ENCODE measurements at places on chromosomes 2 and 18.

DNA sequence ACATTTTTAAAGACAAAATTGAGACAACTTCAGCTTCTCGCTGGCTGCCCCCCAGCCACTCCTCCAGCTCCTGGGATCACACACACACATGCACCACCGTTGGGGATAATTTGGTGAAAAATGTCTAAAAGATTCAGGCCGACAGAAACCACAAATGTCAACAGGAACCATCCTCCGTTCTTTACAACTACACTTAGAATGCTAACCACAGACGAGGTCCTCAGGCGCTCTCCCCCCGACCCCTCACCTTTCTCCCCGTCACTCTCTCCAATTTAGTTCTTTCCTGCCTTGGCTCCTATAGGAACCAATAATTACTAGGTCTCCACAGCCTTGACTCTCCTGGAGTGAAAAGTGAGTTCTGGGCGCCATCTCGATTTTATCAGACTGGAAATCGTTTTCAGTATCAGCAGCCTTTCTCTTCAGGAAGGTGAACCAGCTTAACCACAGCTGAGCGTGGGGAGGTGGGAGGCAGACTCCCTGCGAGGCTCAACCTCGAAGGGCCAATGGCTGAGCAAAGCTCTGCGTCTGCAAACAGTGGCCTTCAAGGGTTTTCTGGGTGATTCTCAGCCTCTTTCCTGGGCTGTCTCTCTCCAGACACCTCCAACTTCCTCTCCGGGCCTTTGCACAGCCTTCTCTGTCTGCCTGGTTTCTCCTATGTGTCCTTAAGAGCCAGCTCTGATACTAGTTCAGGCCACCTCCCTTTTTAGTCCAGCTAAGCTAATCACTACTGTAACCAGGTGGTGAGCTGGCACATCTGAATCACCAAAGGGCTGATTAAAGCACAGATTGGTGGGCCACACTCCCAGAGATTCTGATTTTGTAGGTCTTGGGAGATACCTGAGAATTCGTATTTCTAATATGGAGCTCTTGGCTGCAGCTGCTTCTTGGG, 115.7 kb upstream of the COPS8 start:
- DNase-seq: no peak

- DNase-seq: no peak
Measured at GRCh38 chr2:142617461-142617860, 260.0 kb upstream of the KYNU start.

DNA sequence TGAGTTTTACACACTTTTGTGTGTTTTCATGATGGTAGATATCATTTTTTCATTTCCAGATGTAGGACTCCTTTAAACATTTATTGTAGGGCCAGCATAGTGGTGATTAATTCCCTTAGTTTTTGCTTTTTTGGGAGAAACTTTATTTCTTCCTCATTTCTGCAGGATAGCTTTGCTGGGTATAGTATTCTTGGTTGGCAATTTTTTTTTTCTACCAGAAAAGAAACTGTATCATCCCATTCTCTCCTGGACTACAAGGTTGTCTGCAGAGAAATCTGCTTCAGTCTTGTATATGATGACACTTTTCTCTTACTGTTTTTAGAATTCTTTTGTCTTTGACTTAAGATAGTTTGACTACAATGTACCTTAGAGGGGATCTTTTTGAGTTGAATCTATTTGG, 37.8 kb upstream of the RHOB start:
- no peak for DNase-seq

- DNase-seq: no peak
Measured at GRCh38 chr2:61328707-61329251, 142.1 kb downstream of the USP34 start.

GRCh38 chr18:76454418-76454817, 40.6 kb downstream of the ZNF516 start:
- DNase-seq: no peak

DNA sequence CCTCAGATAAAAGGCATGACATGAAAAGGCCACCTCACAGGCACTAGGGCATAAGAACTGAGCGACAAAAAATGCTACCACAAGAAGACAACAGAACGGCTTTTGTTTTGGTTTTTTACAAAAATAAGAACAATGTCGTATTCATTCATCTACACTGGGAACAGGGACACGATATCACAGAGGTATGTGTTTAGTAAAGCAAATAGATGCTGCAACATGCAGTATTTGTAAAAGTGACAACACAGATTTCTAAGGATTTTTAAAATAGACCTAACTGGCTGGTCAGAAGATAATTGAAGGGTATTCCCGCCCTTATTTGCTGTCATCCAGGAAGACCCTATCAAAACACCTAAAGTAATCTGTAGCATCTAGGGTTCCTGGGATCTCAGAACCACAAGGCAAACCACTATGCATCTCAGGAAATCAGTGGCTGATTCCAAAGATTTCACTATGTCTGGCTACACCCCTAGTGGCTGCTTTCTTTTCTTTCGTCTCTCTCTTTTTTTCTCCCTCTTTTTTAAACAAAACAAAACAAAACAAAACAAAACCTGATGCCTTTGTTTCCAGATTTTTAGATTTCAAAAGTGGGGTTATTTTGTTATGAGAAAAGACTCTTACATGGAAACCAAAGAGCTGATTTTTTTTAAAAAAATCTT, 97.2 kb downstream of the BCL11A start:
- DNase-seq: no peak

- DNase-seq: no peak
Measured at GRCh38 chr2:163123526-163123925, 285.0 kb upstream of the KCNH7 start.

- DNase-seq: no peak
Measured at GRCh38 chr2:239179851-239180371, 220.9 kb downstream of the HDAC4 start.

DNA sequence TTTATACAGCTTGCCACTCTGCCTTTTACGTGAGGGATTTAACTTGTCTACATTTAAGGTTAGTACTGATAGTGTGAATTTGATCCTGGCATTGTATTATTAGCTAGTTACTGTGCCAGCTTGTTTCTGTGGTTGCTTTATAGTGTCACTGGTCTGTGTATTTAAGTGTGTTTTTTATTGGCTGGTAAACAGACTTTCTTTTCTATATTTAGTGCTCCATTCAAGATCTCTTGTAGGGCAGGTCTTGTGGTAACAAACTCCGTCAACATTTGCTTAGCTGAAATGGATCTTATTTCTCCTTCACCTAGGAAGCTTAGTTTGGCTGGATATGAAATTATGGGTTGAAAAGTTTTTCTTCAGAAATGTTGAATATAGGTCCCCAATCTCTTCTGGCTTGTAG, 1971.0 kb upstream of the LRRTM1 start:
- no peak for DNase-seq

DNA sequence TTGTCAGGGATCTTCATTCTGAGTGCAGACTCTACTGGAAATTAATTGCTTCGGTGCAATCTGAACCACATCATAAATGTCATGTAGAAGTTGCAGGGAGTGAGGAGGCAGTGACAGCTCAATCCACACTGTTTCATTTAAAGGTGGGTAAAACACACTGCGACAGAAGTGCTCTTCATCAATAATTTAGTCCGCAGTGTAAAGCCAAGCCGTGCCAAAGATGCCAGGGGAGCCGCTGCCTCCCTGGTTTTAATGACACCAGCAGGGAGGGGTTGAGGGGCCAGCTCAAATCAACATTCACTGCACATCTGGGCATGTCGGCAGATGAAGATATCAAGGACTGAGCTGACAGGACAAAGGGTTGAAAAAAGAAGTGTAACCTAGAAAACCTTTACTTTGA, 305.7 kb upstream of the VRK2 start:
- no peak for DNase-seq

DNA sequence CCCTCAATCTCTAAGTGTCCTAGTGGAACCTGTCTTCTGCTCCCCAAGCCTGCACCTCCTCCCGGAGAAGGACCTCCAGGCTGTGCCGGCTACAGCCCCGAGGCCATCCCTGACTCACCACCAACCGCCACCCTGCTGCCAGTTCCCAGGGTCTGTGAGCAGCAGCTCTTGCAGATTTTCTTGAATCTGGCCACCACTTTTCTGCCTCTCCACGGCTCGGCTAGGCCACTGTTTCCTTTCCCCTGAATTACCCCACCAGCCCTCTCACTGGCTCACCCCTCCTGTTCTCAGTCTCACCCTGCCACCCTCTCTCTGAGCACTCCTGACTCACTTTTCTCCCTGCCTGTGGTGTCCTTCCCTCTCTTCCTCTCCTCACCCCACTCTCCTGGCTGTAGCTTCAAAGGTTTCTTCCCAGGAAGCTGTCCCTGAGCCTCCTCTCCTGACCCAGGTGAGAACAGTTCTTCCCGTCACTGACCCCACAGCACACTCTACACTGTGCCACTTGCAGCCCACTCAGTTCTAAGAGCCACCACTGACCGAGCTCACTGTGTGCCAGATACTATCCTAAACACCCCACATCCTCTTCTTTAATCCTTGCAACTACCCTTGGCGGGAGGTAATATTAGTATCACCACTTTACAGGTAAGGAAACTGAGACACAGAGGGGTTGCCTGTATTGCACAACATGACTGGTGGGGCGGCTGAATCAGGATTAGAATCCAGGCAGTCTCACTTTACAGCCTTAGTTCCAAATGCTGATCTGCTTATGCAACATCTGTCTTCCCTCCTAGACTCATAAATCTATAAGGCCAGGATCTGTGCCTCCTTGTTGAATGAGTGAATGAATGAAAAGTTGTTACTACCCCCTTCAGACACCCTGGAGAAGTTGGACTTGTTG, 111.6 kb downstream of the SMAD7 start:
- no peak for DNase-seq

GRCh38 chr2:127080938-127081755, 25.8 kb downstream of the BIN1 start:
- DNase-seq: peak; percentile 20

- no peak for DNase-seq
Measured at GRCh38 chr2:182817558-182817957, 48.9 kb downstream of the FRZB start.

GRCh38 chr2:176115883-176116813, at the start of gene HOXD10:
TSS of gene HOXD10 (plus strand) at chr2:176116778. CDS start at chr2:176116834, 56 bp downstream.
- no peak for DNase-seq

- DNase-seq: no peak
Measured at GRCh38 chr18:39305766-39306165, 1740.2 kb upstream of the CELF4 start.

DNA sequence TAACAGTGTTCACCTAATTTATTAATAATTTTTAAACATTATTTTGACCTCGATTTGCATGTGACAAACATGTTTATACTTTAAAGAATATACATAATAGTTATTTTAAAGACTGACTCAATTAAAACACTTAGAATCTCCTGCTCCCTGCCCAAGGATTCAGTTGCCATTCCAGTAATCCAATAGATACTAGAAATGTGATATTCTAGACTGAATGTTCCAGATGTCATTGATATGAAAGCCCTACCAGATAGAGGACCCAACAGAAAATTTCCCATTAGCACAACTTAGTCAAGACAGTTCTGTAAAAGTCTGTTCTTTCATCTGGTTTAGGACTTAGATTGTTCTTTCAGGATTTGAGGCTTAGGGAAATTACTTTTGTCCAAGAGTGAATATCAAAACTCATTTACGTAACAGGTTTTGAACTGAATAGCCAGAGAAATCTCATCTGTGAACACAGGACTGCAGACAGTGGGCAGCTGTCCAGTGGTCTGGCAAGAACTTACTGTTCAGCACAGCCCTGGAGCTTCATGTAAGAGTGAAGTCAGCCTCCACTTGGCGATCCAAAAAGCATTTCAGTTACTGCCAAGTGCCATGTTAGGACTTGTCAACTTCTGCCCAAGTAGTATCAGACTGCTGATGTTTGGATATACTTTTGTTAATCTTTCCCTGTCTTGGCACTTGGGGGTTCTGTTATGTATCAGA, 77.5 kb downstream of the OSBPL6 start:
- no peak for DNase-seq

DNA sequence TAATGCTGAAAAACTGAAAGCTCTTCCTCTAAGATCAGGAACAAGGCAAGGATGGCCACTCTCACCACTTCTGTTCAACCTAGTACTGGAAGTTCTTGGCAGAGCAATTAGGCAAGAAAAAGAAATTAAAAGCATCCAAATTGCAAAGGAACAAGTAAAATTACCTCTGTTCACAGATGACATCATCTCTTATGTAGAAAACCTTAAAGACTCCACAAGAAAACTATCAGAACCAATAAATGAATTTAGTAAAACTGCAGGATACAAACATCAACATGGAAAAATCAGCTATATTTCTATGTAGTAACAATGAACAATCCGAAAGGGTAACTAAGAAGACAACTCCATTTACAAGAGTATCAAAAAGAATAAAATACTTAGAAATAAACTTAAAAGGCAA, 112.2 kb downstream of the CHN1 start:
- DNase-seq: no peak

- no peak for DNase-seq
Measured at GRCh38 chr2:579961-580360, 97.2 kb downstream of the TMEM18 start.

All from stimulated activated CD8-positive, alpha-beta memory T cell treated with anti-CD3 and anti-CD28 coated beads, Interleukin-7, amount 100 ng/mL, for 24 hours (primary cell).